Ecto neural progenitor cell (in vitro differentiated cells): ENCODE measurements at places on chromosomes 5 and 9.

DNA sequence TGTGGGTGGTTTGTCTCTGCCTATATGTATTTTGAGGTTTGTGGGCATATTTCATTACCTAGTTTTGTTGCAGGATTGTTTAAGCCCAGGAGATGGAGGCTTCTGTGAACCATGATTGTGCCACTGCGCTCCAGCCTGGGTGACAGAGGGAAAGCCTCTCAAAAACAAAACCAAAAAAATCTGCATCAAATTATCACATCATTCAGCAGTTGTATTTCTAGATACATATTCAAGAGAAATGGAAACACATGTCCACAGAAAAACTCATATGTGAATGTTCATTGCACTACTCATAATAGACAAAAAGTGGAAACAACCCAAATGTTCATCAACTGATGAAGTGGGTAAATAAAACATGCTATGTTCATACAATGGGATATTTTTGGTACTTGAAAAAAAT, 29.9 kb downstream of the HSPA4 start:
- no peak for DNase-seq

GRCh38 chr9:136243631-136244030, 2.0 kb downstream of the QSOX2 start:
- no peak for DNase-seq

GRCh38 chr9:106689089-106689488, 173.9 kb upstream of the ZNF462 start:
- no peak for DNase-seq

- no peak for DNase-seq
Observed at GRCh38 chr5:154196955-154197652, 6.6 kb downstream of the GALNT10 start.

GRCh38 chr5:122420091-122420490, 108.1 kb downstream of the SNCAIP start:
- DNase-seq: no peak
